ENCODE measurements at places on chromosomes 1 and 21.

GRCh38 chr1:12464045-12464461 lies 154.0 kb downstream of the DHRS3 start:
- no peak for DNase-seq

DNA sequence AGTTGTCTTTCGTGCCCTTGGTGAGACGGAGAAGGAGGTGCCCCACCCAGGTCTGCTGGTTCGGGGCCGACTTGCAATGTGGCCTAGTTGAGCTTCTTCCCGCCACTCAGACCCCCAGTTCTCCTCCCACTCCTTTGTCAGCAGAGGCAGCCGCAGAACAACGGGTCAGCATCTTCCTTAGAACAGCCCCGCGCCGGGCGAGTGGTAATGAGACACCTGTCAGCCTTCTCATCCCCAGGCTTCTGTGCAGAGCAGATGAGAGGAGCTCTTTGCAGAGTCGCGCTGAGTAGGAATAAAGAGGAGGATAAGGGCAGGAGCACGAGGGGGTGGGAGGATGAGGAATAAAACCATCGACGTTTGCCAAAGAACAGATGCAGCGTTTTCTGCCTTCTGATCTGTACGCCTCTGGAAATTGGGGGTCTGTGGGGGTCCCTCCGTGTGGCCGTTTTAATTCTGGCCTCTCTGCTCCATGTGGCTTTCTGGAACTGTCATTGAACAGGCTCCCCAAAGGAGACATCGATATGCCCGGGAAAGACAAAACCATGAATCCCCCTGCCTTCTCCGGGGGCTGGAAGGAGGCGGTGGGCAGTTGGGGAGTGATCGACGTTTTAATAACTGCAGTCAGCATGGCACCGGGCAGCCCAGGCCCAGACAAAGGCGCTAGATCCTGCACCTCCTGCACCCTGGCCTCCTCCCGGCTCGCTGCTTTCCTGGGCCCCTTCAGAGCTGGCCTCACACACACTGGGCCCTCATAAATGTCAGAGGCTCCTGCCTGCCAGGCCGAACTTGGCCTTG lies 27.5 kb upstream of the IGSF21 start:
- DNase-seq = no peak

DNA sequence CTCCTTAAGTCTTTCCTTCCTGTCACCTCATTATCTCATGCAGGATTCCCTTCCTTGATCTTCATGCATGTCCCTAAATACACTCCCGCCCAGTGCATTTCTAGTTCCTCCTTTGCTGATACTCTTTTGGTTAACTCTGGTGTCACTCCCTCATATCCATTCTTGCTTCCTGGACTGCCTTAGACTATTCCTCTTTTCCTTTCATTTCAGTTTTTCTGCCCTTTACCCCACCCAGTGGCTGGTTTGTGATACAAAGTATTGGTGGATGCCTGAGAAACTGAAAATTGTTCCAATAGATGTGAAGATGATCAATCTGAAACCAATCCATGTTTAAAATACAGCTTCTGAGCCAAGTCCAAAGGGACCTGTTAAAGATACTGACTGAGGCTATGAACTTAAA lies 553.8 kb upstream of the CAMK1G start:
- DNase-seq = no peak

GRCh38 chr1:184143449-184143848 lies 91.9 kb downstream of the TSEN15 start:
- no peak for DNase-seq

GRCh38 chr1:112444269-112444668 lies 48.3 kb downstream of the CTTNBP2NL start:
- DNase-seq = no peak

DNA sequence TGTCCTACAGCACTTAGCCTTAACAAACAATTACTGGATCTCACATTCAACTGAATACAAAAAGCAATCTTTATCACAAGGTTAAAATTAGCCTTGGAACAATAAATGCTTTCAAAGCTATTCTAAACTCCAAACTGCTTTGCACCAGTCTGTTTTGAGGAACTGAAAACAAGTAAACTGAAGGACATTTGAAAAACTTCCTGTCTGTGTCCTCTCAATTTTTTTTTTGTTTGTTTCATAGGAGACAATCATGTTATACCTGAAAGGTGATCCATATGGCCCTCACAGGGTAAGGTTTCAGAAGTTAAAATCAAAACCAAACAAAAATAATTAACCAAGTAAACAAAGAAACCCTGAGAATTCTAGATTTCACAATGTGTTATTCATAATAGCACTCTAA lies 459.1 kb downstream of the DPYD start:
- DNase-seq = no peak

DNA sequence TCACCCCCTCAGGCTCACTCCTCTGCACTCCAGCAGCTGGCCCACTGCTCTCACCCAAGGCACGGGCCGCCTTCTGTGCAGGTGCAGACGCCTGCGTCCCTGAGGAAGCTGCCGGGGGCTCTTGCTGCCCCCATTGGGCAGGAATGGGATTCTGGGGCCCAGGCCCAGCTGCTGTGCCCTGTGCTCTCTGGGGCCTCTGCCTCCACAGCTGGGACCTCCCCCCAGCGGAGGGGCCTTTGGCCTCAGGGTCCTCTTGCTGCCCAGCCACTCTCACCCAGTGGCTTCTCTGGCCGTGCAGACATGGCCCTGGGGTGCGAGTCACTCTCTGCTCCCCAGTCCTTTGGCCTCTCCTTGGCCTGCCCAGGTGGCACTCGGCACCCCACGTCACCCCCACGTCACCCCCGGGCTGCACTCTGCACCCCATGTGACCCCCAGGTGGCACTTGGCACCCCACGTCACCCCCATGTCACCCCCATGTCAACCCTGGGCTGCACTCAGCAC lies 19.1 kb upstream of the LRRC3 start:
- no peak for DNase-seq

- no peak for DNase-seq
Observed at GRCh38 chr1:11470912-11471311, 8.0 kb upstream of the DISP3 start.
